Stimulated activated CD4-positive, alpha-beta T cell treated with anti-CD3 and anti-CD28 coated beads, Interleukin-1b, Interleukin-23, amount 100 ng/mL, for 1 hour (primary cell): ENCODE measurements at places on chromosomes 7 and 10.

DNA sequence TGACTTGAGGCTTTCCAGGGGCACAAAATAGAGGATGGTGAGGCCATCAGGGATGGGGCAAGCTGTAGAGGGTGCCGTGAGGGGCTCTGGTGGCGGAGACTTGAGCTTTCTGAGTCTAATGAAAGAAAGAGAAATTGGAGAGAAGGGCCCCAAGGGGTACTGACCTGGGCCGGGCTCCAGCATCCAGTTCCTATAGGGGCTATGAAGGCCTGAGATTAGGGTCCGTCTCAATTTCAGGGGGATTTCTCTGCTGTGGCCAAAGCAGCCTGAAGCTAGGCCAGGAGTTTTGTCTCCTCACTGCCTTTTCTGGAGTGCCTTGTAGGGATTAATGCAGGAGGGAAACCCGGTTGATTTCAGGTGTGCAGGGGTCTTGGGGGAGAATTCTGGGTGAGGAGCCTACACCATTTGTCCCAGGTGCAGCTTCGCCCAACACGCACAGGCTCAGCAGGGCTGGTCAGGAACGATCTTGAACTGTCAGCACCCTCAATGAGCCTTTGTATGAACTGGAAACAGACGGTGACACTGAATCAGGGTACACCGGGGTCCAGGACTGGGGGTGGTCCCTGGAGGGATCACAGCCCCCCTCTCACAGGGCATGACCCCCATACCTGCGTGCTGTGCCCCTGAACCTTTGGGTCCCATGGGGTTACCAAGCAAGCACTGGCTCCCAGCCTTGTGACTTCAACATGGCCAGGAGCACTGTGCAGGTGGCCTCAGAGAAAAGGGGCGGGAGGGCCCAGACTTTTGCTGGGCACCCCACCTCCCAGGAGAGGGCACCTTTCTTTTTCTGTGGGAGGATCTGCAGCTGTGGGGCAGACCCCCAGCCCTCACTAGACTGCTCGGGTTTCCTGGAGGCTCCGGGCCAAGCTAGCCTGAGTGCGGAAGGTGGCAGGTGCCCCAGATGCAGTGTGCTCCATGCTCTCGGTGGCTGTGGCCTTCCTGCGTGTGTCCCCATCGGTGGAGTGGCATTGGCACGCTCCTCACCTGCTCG, 122.9 kb upstream of the RET start:
- DNase-seq = no peak

DNA sequence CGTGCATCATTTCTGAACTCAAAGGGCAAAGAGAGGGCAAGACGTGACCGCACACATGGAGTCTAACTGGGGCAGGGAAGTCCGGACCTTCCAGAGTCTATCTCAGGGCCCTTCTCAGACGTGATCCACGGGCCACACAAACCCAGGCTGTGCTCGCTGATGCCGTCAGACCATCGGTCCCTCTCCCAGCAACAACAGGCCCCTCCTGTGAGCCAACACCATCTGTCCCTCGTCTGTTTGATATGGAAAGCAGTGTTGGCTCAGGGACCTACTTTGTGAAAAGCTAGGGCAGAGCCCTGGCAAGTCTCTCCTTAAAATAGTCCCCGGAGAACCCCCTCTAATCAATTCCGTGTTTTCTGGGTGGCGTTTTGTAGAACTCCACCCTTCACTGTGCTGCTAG, 208.8 kb downstream of the TCERG1L start:
- DNase-seq = no peak

GRCh38 chr10:80371467-80371866, 14.9 kb downstream of the DYDC2 start:
- DNase-seq = no peak

- no peak for DNase-seq
Observed at GRCh38 chr10:31064348-31064747, 32.7 kb upstream of the ZNF438 start.

- no peak for DNase-seq
Observed at GRCh38 chr7:99109108-99110051, 34.5 kb downstream of the SMURF1 start.

- no peak for DNase-seq
Observed at GRCh38 chr7:98178762-98179490, 32.3 kb upstream of the BHLHA15 start.

- DNase-seq = no peak
Observed at GRCh38 chr7:142693911-142694310, 55.4 kb upstream of the PRSS1 start.

GRCh38 chr7:98641646-98642500, 24.8 kb downstream of the NPTX2 start:
- no peak for DNase-seq

- DNase-seq = no peak
Observed at GRCh38 chr10:8840356-8840755, 785.9 kb downstream of the GATA3 start.

DNA sequence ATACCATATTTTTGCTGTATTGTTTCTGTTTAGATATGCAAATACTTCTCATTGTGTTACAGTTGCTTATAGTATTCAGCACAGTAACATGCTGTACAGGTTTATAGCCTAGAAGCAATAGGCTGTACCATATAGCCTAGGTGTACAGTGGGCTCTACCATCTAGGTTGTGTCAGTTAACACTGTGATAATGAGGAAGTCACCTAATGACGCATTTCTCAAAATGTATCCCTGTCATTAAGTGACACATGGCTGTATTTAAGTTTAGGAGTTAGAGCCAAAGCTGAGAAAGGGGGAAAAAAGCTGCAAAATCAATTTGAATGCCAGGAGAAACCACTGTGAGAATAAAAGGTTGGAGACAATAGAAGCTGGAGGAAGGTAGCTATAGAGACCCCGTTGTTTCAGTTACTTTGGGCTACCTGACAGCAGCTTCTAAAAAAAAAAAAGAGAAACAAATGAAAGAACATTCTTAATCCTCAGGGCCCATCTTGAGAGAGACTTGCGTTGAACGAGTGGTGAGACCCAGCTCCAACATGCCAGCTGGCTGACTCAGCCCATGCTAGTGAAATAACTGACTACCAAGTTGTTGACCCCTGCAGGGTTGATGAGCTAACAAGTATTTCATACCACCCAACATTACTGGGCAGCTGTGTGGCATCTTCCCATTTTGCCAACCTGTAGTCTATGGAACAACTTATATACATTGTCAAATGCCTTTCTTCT, 8.7 kb downstream of the STARD3NL start:
- DNase-seq = no peak

DNA sequence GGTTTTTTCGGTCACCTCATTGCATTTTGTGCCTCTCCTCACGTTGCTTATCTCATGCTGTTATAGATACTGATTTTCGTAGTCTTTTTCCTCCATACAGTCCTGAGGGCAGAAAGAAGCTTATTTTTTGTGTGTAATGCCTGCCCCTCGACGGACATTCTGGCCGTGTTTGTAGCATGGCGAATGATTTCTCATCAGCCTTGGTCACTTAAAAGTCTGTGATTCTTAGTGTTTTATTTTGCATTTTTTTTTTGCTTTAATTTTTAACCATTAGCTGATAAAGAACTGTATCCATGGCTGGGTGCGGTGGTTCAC, 469 bp upstream of the NOC3L start:
- DNase-seq = no peak
